Mucosa of descending colon (tissue), 3 donors: ENCODE measurements at places on chromosomes 7 and 10. TPM values are rescaled to one million over a fixed set of nuclear protein-coding genes. Genes with fewer than 3 reads are reported as not detected.

PLAU gene
- 4.6 TPM for total RNA-seq

MSS51 gene
- 2.7 TPM for total RNA-seq

ZNF487 gene
- 7.5 TPM for total RNA-seq

ASB10 gene
- not detected for total RNA-seq

TRIM4 gene
- 22.2 TPM for total RNA-seq

GIMAP8 gene
- 4.1 TPM for total RNA-seq

UNC5B gene
- total RNA-seq, result 17.4 TPM

LBX1 gene
- not detected for total RNA-seq

IRF5 gene
- total RNA-seq, result 6.9 TPM

BMS1 gene
- total RNA-seq, result 12.4 TPM

WIPF3 gene
- 1.2 TPM for total RNA-seq

PNLIP gene
- total RNA-seq, result not detected

CTAGE15 gene
- total RNA-seq, result not detected

ELAPOR2 gene
- total RNA-seq, result 22.4 TPM

TMEM229A gene
- 0.14 TPM for total RNA-seq

CHN2 gene
- 27.6 TPM for total RNA-seq

ACTL6B gene
- total RNA-seq, result not detected
